LNCaP clone FGC (cell line): ENCODE measurements at places on chromosomes 4 and X.

DNA sequence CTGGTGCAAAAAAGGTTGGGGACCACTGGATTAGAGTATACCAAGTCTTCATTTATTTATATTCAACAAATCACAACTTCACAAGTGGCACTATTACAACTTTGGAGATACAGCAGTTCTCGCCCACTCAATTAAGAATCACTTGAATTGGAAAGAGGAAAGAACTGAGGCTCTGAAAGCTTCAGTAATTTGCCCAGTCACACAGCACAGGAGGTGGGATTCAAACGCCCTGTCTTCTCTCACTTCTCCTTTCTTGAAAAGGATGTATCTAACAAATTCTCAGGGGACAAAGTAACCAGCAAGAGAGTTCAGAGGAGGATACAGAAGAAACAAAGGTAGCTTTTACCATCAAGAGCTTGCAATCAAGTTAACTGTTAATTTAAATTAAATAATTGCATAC lies 12.4 kb downstream of the SMIM14 start:
- DNase-seq: no peak

- no peak for DNase-seq
Observed at GRCh38 chrX:69192603-69193002, 27.4 kb upstream of the PJA1 start.

DNA sequence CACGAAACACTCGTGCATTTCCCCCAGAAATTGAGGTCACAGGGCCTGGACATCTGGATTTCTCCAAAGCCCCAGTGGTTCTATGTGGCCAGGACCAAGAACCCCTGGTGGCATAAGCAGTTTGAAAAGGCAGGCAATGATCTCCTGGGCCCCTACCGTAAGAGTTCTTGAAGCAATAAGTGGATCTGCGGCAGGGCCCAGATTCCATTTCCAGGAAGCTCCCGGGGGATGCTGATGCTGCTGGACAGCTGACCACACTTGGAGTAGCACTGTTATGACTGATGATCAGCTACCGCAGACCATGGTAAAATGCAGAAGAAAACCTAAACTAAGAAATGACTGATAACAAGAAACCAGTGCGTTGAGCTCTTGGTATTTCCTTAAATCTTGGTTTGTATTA lies 27.8 kb downstream of the SMS start:
- no peak for DNase-seq

DNA sequence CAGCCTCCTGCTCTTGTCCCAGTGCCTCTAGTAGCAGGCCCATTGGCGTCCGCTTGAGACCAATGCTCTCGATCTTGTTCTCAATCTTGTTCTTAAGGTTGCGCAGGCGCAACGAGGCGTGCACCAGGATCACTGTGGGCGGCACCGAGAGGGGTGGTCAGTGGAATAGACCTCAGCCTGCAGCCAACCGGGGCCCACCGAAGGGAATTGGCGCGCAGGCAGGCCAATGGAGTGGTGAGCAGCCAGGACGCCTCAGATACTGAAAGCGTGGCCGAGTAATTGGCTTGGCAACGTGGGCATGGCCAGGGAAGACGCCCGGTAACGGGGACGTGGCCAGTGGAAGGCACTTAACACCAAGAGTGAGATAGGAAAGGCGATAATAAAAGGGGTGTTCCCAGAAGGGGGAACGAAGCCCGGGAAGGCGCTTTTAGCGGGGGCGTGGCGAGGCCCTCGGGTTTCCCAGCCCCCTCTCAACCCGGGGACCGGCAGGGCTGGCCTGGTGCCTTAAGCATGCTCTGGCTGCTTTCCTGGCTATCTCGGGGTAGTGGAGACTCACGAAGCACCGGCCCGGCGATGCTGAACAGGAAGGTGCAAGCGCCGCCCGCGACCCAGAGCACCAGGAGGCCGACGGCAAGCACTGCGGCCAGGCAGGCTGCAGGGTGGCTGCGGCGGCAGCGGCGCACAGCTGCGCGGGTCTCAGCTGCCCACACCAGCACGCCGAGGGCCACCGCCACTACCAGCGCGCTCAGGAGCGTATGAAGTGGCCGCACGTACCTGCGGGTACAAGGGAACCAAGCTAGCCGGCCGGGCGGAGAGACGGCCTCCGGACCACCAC lies 1.7 kb downstream of the PRAF2 start:
- no peak for DNase-seq

DNA sequence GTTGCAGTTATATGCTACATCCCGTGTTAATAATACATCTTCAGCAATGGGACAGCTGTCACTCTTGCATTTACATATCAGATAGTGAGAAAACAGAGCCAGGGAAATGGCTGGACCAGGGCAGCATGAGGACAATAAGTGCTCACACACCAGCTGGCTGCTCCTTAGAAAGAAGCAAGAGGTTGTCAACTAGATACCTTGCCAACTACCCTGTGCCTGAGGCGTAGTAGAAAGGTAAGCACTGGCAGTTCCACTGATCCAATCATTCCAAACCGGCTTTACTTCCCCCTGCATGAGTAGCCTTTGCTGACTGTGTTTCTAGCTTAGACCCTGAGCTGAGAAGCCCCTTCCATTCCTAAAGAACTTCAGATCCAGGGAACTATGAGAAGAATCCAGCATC lies 52.2 kb upstream of the FGF13 start:
- no peak for DNase-seq
